ENCODE measurements at places on chromosomes 11 and 22.

GRCh38 chr11:111469200-111469599 lies 43.0 kb downstream of the BTG4 start:
- no peak for DNase-seq

- DNase-seq = no peak
Observed at GRCh38 chr11:134821422-134821821, 409.4 kb upstream of the B3GAT1 start.

DNA sequence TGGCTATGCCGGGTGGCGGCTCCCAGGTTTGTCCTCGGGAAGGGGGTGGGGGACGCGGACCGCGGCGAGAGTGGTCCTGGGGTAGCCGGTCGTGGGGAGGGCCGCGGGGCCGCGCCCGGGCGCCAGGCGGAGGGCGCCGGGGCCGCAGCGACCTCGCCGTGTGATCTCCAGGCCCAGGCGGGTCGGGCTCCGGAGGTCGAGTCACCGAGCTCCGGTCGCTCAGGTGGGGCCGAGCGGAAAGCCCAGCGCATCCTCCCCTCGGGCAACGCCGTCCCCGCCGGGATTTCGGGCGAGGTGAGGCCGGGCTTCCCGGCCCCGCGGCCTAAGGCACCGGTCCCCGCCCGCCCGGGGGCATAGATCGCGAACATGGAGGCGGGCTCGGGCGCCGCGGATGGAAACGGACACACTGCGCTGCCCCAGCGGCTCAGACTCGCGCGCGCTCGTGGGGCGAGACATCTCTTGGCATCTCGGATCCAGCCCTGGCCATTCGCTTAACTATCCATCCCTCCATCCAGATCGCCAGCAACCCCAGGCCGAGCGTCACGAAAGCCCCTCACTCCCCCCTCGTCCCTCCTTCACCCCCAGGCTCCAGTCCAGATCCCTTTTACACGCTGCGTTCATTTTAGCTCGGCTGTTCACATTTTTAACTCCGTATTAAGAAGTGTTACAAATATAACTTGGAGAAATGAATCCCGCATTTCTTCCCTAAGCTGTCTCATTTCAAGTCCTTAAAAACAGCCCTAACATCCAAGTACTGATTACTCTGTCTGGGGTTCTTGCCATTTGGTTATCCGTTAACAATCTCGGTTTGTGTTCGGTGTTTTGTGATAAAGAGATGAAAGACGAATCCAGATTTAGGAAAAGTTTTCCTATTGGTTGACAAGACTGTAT lies 460 bp downstream of the ZC3H12C start:
- DNase-seq = no peak

DNA sequence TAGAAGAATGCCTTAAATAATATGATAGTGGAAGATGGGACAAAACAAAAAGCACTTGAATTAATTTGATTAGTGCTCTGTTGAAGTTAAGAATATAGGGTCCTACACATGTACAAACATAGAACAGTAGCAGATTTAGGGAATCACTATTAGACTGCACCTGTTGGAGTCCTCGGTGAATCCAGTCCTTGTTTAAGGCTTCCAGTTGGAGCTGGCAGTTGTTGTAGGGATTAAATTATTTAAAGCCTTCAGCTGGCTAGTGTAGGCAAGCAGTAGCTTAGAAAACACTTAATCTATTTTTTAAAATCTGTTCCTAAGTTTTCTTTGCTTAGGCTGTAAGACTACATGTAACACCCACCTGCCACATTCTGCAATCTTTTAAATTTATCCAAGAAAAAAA lies 24.5 kb upstream of the CSTF3 start:
- no peak for DNase-seq

GRCh38 chr11:110077346-110077745 lies 15.8 kb upstream of the ZC3H12C start:
- no peak for DNase-seq

- no peak for DNase-seq
Observed at GRCh38 chr11:85052636-85053035, 574.5 kb downstream of the DLG2 start.

DNA sequence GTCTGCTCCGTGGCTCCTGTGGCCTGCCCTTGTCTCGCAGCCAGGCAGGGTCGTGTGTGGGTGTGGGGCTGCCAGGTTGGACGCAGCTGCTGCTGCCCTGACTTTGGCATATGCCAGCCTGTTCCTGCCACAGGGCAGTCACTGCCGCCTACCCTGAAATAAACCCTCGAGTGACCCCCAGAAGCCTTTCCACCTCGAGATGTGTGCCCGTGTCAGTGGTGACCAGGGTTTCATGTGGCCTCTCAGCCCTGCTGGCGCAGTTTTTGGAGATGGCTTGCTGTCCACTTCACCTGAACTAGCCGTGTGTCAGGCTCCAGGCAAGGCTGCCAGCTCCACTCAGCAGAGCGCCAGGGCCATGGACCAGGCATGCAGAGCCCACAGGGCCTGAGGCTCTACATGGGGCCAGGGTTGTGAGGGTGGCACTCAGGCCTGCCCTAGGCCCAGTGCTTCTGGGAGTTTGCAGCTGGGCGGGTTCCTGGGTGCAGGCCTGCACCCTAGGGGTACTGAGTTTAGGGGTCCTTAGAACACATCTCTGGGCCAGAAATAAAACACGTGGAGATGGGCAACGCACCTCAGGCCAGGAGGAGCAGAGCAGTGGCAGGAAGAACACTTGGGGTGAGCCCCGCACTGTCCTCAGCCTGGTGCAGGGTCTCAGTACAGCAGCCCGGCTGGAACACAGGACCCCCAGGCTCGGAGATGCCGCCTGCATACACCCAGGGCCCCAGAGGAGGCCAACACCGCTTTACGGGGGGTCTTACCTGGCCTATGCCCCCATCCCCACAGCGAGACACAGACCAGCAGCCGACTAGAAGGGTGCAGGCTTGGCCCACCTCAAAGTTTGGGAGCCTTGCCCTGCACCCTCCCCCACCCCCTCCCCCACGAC lies 8.8 kb upstream of the PANX2 start:
- DNase-seq = no peak

DNA sequence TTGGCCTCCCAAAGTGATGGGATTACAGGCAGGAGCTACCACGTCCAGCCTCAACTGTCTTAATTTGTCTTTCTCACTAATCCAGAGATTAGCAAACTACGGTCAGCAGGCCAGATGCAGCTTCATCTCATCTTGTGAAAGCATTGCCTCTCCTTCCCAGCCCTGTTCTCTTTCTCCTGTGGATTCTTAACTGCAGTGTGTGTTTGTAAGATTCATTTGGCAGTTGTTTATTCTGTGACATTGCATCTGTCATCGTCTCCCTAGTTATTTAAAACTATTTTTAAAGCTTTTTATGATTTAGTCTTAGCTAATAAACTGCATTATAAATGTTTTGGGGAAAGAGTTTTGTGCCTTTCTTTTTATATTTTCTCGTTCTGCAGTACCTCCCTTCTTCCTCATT lies 29.2 kb downstream of the RNF169 start:
- DNase-seq = no peak

DNA sequence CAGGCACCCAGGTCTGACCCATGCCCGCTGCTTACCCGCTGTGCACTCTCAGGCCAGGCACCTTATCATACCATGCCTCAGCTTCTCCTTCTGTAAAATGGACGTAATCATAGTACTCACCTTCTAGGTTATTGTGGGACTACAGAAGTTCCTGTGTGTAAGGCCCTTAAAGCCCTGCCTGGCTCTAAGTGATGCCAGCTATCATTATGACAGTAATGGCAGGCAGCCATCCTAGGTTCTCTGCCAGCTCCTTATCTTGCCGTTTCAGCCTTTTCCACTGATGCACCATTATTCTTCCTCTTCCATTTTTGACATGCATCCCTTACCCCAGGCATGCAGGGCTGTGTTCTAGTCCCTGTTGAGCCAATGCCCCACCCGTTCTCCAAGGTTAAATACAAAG lies 57.9 kb downstream of the DBX1 start:
- DNase-seq = no peak

DNA sequence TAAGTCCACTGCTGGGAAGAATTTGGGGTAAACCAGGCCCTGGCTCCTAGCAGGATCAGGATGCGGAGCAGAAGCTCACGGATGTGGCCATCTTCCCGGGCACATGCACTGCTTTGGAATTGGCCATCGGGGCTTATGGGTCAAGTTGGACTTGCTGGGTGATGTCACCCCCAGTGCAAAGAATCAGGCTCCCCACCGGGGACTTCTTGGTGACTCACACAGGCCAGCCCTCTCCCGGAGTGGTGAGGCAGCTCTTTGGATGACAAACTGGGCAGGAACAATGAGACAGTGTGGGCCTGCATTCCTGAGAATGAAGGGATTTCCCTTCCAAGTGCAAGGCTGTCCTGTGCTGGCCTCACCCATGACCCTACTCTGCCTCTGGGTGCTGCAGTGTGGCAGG lies 128.8 kb upstream of the ANO1 start:
- no peak for DNase-seq

DNA sequence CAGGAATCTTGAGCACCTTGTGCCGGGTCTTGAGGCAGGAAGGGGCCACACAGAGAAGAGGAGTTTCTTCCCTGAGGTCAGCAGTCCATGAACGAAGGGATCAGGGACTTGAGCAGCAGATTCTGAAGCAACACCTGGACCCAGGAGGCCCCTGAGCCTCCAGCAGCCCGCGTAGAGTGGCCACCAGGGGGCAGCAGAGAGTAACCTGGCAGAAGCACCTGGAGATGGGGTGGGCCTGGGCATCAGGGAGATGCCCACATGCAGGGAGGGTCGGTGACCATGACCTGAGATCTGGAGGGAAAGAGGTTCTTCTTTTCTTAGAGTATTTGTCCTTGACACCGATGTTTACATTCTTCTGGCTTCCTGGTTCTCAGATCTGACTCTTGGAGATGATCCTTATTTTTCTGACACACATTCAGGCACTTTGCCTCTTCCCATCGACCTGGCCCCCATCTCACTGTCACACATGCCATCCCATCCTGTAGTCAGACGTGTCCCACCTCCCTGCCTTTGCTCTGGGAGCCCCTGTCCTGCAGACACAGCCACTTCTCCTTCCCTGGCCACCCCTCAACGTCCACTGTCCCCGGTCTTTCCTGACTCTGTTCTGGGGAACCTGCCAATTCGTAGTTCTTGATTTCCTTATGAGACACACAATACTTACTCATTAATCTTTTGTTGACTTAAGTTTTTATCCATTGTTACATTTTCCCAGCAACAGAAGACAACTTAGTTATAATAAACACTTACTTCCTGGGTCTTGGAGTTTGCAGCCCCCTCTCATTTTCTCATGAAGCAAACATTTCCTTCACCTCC lies 66.5 kb downstream of the GGTLC2 start:
- DNase-seq = no peak

DNA sequence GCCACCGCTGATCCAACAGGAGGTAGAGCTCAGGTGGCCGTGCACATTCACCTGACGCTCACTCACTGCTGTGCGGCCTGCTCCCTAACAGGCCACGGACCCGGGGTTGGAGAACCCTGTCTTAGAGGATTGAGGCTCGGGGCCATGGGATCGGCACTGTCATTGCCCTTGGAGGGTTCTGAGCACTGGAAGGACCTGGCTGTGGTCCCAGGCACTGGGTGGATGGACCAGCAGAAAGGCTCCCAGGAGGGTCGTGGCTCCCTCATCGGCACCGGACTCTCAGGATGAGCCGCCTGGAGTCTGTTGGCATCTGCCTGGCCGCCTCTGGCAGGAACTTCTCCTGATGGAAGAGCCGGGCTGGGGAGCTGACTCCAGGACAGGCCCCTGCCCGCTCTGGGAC lies 6.5 kb downstream of the KCNQ1 start:
- DNase-seq = no peak

DNA sequence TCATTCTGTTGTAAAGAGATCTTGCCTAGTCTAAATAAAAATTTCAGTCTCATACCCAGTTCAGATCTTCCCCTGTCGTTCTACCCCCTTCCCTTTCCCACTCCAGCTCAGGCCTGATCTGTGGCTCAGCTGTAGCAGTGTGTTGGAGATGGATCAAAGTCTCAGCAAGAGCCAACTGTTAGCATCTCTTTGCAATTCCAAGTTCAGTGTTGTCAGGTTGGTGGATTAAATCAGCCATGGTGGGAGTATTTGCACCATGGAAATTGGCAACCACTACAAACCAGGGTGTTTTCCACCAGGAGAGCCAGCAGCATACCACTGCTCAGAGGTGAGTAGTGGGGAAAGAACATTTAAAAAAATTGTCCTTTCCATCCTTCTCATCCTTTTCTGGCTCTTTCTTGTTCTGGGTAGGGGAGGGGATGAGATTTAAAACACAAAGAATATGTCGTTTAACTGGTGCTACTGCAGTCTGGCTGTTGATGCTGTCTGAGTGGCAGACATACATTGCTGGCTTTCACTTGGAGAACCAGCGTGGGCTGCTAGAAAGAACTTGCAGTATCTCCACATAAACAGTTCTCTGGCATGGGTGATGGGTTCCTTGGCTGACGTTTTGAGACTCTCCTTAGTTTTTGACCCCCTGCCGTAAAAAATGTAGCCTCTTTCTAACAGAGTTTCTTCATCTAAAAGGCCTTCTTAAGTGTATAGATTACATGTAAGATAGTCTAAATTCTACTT lies 514.1 kb downstream of the RAB38 start:
- no peak for DNase-seq

DNA sequence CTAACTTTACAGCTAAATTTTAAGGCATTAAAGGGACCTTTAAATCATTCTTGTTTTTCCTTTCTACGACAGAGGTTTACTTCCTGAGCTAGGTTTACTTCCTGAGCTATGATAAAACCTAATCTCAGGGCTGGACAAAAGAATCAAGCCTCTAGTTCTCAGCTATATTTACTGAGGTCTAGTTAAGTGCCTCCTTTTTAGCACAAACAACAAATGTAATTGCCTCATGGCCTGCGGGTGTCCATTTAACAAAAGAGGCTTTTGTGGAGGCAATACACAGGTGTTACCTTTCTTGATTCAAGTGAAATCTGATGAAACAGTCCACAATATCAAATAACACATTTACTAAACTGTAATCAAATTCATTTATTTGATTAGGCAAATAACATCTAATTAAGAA lies 67.3 kb downstream of the IMMP1L start:
- no peak for DNase-seq

GRCh38 chr11:27277843-27278242 lies 85.2 kb downstream of the CCDC34 start:
- no peak for DNase-seq

- DNase-seq = no peak
Observed at GRCh38 chr22:23059284-23059948, 10.9 kb upstream of the GNAZ start.

DNA sequence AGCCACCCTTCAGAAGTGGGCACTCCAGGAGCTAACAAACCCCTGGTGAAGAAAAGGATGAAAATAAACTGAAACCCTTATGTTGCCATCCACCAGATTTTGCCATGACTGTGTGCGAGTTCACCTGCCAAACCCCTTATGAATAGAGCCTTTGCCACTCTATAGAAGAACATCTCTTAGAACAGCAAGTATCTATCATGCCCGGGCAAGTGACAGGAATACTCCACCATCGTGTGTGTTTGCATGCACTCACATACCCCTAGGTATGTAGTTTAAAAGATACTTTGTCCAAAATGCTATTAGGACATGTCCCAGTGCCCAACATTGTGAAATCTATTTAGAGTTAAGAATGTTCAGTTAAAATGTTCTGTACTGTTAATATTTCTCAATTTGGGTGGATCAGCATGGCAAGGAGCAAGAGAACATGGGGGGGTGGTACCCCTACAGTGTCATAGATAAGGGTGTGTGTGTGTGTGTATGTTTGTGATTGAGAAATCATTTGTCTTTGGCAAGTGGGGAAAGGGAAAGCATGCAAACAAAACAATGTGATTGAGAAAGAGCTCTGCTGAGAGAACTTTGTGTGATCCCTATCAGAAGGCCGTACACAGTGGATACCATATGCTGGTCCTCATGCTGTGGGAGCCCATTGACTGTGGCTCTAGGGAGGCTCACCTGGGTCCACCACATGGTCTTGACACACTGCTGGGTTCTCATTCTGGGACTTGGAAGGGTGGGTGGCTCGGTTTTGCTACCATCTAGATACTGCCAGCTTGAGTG lies 94.9 kb downstream of the ZBTB16 start:
- DNase-seq = no peak

- DNase-seq = no peak
Observed at GRCh38 chr11:24688981-24689380, 192.1 kb downstream of the LUZP2 start.

Measured in GM12878 (cell line).